Pulmonary artery endothelial cell (primary cell): ENCODE measurements at places on chromosomes 16 and 17. TPM values are rescaled to one million over a fixed set of nuclear protein-coding genes. Genes with fewer than 3 reads are reported as not detected.

DNA sequence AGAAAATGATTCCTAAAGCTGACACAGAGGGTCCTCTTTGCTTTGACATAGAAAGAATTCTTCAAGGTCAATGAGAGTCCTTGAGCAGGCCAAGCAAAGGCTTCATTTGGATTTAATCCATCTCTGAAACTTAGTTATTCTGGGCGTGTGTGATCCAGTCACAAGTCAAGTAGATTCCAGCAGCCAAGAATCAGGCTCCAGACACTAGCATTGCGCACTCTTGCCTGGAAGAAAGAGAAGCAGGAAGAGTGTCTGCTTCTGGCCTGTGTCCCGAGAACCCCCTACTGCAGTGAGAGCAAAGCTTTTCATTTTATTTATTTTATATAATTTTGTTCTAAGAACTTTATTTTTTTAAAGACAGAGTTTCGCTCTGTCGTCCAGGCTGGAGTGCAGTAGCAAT lies 88.2 kb upstream of the CACNG5 start:
- DNase-seq: no peak

Gene SMIM22
- not detected in 2 replicates for total RNA-seq

- no peak for DNase-seq
Observed at GRCh38 chr16:50652836-50653425, 28.2 kb downstream of the SNX20 start.

Gene TP53TG3C
- total RNA-seq: not detected in 2 replicates

Gene SOX8
- 0.25 and 0.99 TPM in 2 replicates for total RNA-seq

DNA sequence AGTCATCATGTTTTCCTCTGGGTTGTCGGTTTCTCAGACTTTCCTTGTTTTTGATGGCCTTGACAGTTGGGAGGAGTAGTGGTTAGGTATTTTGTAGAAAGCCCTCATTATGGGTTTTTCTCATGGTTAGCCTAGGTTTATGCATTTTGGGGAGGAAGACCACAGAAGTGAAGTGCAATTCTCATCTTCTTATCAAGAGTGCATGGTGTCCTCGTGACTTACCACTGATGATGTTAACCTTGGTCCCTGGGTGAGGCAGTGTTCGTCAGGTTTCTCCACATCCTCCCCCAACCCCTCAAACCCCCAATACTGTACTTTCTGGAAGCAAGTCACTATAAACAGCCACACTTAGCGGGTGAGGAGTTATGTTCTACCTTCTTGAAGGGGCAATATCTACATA lies 42.3 kb downstream of the BPTF start:
- no peak for DNase-seq

DNA sequence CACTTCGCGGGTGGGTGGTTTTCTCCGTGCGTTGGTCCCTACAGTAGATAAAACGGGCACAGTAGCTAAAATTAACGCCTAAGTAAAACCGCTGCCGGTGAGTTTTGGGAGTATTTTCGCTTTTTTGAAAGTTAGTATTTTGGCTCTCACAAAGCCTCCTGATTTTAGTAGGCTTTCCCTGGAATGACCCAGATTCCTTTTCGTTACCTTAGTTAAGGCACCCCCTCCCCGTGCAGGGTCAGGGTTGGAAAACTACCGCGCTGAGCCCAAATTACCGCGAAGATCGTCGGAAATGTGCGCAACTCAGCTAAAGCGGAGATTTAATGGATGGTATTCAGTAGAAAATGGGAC lies 28.3 kb upstream of the ST6GALNAC1 start:
- no peak for DNase-seq

Gene GOSR1
- 20.9 and 26.0 TPM in 2 replicates for total RNA-seq

- DNase-seq: no peak
Observed at GRCh38 chr17:12050646-12051225, 30.1 kb downstream of the MAP2K4 start.

GRCh38 chr16:27189335-27189972 lies 13.9 kb upstream of the KDM8 start:
- DNase-seq: no peak

Gene TAC4
- total RNA-seq: not detected in 2 replicates

GRCh38 chr17:1905190-1905913 lies 75.5 kb downstream of the RPA1 start:
- DNase-seq: no peak

Gene SYNGR2
- 32.9 and 35.8 TPM in 2 replicates for total RNA-seq

GRCh38 chr17:2898255-2898926 lies 102.2 kb downstream of the RAP1GAP2 start:
- no peak for DNase-seq

DNA sequence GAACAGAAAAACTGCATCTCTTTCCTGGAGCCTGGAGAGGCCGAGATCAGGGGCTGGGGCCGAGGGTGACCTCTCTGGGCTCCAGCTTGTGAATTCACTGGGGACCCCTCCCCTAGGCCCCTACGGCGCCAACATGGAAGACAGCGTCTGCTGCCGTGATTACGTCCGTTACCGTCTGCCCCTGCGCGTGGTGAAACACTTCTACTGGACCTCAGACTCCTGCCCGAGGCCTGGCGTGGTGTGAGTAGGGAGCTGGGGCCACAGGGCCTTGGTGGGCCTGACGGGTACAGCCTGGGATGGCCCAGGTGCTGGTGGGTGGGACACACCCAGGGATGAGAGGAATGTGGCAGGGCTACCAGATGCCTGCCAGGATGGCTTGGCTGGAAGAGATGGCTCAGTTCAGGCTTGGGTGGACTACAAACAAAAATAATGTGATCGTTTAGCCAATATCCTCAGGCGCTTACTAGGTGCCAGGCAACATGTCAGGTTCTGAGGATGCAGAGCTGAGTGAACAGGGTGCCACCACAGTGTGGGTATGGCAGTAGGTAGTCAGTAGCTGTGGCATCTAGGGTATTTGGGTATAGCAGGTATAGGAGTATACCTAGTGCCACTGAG lies 1.8 kb downstream of the CCL22 start:
- DNase-seq: no peak

DNA sequence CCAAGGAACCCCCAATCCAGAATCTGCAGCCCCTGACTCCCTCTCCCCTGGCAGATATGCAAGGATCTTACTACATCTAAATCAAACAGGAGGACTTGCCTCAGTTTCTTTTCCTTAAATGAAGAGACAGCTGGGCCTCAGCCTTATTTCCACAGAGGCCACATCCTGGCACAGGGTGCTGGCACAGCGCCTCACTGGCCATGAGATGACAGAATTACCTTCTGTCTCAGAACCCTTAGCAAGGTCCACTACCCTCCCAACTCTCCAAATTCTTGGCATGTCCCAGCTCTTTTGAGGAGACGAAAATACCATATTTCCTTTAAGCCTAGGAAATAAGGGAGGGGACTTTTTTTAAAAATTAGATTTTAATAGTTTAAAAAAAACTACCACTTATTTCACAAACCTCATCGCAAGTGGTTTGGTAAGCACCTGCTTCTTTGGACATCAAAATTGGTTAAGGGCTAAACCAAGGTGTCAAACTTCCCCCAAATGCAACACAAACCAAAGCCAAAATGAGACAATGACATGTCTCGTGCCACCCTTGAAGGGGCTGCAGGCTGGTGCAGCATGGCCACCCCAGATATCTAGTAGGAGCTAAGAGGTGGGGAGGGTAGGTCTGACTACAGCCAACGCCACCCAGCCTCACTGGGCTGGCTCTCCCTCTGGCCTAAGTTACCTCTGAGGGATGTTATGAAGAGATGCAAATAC lies 25.3 kb downstream of the FAM117A start:
- DNase-seq: no peak

Gene SULT1A3
- 1.6 and 2.5 TPM in 2 replicates for total RNA-seq

- DNase-seq: peak; percentile 91
Observed at GRCh38 chr17:60392042-60392844, at the start of gene USP32. USP32 (minus strand) TSS chr17:60392133; CDS start chr17:60391939, 194 bp downstream.

GRCh38 chr17:75499313-75500022 lies 15.9 kb downstream of the CASKIN2 start:
- no peak for DNase-seq

GRCh38 chr16:15897834-15898254 lies 9.4 kb upstream of the CEP20 start:
- no peak for DNase-seq

Gene LRRC37A
- 1.4 and 2.5 TPM in 2 replicates for total RNA-seq

Gene AFMID
- 46.6 and 49.5 TPM in 2 replicates for total RNA-seq

GRCh38 chr16:79988721-79989220 lies 388.2 kb upstream of the MAF start:
- DNase-seq: no peak

DNA sequence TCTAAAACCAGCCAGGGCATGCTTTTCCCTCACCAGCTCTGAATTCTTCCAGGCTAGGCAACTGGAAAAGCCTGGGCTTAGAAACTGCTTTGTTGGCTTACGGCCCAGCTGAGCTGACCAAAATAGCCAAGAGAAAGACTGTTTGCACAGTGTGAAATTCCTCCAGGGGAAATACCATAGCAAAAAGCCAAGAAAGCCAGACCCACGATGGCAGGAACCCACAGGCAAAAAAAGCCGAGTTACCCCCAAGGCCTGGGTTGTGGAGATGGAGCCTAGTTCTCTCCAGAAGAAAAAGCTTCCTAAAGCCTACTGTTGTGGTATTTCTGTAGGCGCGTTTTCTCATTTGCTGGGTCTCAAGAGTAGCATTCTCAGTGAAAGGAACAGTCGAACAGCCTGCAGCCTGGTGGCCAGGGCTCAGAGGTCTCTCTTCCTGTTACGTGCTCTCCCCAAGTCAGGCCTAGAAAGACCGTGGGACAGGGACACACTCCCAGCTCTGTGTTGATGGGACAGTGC lies 9.2 kb downstream of the SP2 start:
- DNase-seq: peak; percentile 26

- no peak for DNase-seq
Observed at GRCh38 chr16:57735755-57736418, at the start of gene KATNB1. KATNB1 (plus strand) TSS chr16:57735770; CDS start chr16:57737244, 1,474 bp downstream.

DNA sequence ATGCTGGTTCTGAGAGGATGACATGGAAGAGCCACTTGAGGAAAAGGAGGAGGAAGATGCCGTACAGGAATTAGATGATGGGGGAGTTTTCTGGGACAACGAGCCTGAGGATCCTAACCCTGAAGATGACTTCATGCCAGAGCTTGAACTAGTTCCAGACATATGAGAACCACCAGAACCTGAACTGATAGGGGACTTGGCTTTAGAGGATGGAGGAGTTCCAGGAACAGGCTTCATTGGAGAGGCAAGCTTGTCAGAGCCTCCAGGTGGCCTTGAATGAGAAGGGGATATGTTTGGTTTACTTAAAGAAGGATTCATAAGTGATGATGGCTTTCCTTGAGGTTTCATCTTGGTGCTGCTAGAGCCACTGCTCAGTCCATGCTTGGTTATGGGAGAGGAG lies 6.9 kb upstream of the FBXL20 start:
- DNase-seq: no peak

DNA sequence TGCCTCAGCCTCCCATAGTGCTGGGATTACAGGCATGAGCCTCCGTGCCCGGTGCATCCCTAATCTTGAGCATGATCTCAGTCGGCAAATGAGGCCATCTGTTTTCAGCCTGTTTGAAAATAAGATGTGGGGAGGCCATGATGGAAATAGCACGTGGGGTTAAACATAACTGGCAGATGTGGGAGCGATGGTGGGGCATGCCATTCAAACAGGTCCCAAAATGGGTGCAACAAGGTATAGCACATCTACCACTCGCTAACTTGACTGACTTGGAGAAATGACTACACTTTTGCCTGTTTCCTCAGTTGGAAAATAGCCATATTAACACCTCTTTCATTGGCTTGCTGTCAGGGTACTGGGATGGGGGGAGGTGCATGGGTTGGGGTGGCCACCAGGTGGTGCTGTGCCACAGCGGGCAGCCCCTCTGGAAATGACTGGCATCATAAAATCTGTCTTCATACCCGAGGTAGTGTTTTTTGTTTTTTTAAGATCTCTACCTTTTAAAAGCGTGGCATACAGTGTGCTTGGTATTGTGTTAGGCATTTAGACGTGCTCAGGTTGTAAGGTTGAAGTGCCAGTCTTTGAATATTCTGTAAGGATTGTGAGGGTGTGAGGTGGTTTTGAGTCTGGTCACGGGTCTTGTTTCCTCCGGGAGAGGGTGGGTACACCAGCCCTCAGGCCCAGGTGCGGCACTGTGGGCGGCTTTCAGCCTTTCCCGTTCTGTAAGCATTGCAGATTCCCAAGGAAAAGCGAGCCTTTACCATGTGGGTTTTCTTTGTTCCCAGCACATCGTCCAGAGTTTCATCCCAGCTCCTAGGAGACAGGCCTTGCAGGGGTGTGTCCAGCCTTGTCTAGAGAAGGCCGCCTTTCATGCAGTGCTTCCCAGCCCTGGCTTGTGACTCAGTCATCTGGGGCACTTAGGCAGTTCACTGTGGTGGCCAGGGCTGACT lies 2.9 kb upstream of the TTYH2 start:
- DNase-seq: peak; percentile 22

DNA sequence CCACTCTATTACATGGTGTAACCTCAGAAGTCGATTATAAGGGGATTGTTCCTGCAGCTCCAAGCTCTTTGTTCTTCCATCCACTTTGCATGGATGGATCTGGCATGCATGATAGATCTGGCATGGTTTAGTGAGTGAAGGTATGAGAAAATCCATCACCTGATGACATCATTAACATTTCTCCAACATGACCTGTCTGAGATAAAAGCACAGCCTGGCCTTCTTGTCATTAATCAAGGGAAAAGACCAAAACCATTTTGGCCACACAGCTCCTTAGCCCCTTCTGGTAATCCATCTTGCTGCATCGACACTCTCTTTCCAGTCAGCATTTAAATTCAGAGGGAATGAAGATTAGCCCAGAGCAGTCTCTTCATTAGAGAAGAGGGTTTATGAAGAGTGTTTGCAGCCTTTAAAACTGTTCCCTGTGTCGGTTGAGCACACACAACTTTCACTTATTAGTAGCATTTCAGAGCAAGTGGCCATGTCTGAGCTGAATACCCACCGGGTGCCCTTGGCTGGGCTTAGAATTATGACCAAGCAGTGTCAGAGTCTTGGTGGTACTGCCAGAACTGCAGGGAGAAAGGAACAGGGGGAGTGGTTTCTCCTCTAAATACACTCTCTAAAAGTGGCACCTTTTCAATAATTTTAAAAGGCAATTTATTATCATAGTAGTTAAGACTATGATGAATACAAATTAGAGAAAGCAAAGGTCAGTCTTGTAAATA lies 246.0 kb downstream of the HAPSTR1 start:
- no peak for DNase-seq

- peak; percentile 30 for DNase-seq
Observed at GRCh38 chr17:46108550-46109110, 84.6 kb downstream of the KANSL1 start.

DNA sequence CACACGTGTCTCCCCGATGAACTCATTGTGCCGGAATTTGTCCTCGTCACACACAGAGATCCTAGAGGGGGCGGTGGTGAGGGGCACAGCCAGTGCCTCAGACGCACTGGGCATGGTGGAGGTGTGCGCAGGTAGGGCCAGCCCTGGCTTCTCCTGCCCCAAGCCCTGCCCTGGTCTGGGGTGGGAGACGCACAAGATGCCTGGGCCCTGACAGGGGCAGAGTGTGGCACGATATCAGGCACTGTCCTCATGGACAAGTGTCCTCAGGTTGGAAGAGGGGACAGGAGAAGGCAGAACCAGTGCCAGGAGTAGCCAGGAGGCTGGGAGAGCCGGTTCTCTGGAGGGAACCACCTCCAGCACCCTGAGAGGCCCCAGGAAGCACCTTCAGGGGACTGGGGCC lies 20.0 kb downstream of the DOC2B start:
- DNase-seq: no peak

DNA sequence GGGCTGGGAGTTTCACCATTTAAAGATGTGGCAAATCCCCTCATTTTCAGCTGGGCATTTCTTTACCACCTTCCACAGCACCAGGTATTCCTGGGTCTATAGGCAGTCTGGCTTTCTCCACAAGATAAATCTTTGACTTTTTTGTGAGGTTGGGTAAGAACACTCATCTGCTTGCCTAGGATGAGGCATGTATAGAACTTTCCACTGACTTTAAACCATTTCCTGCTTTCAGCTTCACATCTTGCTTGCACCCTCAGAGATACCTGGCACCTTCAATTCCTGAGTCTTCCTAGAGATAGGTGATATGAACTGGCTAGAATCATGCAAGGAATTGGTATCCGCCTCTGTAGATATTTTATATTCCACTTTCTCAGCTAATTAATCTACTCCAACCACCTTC lies 27.9 kb downstream of the SMURF2 start:
- DNase-seq: no peak
